Spleen (tissue), 13 donors: ENCODE measurements at places on chromosomes 6 and 20.

DNA sequence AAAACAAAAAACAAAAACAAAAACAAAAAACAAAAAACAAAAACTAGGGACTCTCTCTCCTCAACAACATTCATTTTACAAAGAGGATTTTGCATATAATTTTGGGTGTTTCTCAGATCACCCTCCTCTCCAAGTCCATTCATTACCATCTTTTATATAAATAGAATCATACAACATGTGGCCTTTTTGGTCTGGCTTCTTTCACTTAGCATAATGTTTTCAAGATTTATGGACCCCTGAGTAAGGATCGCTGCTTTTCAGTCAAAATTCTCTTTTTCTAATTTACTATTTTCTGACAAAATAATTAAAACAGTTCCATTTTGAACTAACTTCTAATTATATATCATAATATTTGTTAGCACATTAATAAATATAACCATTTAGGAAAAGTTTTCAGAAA lies 94.8 kb downstream of the UBE3D start:
- no peak for DNase-seq

- no peak for DNase-seq
Measured at GRCh38 chr6:155436981-155437749, 18.5 kb downstream of the NOX3 start.

- peak; percentile 15 for DNase-seq
Measured at GRCh38 chr6:43115365-43115764, 39.3 kb downstream of the PTK7 start.

DNA sequence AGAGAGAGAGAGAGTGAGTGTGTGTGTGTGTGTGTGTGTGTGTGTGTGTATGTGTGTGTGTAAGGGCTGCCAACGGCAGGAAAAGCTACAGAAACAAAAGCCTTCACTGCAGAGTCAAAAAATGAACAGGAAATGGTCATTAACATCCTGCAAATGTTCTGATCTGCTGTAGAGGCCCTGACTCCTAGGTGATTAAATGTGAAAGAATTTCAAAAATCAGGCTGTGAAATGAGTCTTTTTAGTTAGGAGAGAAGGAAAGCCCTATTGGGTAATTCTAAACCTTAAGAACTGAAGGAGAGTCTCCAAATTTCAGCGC lies 166.5 kb upstream of the MYLIP start:
- DNase-seq: no peak

GRCh38 chr20:41064377-41064776 lies 35.8 kb downstream of the TOP1 start:
- DNase-seq: no peak
